ENCODE measurements at places on chromosomes 16 and 17. TPM values are rescaled to one million over a fixed set of nuclear protein-coding genes. Genes with fewer than 3 reads are reported as not detected.

Gene ABCA5
- 19.2 TPM for total RNA-seq

Gene HSPB9
- not detected for total RNA-seq

Gene CACNG5
- not detected for total RNA-seq

Gene TEDC2
- 12.1 TPM for total RNA-seq

Gene DGKE
- 4.3 TPM for total RNA-seq

Gene CDC42EP4
- total RNA-seq, result 25.0 TPM

Gene PPL
- total RNA-seq, result 0.18 TPM

Gene ENPP7
- not detected for total RNA-seq

Gene CA4
- total RNA-seq, result 4.0 TPM
